ENCODE measurements at places on chromosomes 11 and 22.

- no peak for DNase-seq
These were observed 71.3 kb downstream of the TP53I11 start for GRCh38 chr11:44879432-44879831.

DNA sequence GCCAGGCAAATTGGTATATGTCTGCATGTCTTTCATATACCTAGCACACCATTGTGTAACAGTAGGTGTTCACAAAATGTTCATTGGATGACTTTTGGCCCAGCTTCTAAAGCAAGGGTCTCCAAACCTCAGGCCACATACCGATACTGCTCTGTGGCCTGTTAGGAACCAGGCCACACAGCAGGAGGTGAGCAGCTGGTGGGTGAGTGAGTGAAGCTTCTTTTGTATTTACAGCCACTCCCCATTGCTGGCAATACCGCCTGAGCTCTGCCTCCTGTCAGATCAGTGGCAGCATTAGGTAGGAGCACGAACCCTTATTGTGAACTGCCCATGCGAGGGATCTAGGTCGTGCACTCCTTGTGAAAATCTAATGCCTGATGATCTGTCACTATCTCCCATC is 836.6 kb downstream of the NTM start:
- no peak for DNase-seq

DNA sequence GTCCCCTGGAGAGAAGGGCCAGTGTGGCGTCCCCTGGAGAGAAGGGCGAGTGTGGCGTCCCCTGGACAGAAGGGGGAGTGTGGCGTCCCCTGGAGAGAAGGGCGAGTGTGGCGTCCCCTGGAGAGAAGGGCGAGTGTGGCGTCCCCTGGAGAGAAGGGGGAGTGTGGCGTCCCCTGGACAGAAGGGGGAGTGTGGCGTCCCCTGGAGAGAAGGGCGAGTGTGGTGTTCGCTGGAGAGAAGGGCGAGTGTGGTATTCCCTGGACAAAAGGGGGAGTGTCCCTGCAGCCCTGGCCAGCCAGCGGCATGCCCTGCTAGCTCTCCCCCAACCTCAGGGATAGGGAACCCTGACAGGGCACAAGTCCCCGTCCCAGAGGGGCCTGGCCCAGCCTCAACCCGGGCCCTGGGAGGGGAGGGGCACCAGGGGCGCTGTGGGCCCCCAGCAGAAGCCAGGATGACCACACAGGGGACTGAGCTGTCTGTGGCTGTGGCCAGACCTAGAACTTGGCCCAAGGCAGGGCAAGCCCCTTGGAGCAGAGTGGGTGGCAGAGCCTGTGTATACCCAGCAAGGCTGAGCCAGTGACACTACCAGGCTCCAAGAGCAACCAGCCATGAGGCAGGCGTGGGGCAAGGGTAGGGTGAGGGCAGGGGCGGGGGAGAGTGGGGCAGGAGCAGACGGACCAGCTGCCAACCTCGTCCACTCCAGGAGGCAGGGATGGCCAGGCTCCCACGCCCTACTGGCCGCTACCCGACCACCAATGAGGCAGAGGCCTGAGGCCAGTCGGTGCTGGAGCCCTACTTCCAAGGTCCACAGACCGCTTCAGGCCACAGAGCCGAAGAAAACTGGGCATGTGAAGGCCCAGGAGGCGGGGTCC is 4.2 kb downstream of the HRAS start:
- DNase-seq = no peak

- DNase-seq = no peak
These were observed 9.3 kb upstream of the PDGFB start for GRCh38 chr22:39254122-39254521.

DNA sequence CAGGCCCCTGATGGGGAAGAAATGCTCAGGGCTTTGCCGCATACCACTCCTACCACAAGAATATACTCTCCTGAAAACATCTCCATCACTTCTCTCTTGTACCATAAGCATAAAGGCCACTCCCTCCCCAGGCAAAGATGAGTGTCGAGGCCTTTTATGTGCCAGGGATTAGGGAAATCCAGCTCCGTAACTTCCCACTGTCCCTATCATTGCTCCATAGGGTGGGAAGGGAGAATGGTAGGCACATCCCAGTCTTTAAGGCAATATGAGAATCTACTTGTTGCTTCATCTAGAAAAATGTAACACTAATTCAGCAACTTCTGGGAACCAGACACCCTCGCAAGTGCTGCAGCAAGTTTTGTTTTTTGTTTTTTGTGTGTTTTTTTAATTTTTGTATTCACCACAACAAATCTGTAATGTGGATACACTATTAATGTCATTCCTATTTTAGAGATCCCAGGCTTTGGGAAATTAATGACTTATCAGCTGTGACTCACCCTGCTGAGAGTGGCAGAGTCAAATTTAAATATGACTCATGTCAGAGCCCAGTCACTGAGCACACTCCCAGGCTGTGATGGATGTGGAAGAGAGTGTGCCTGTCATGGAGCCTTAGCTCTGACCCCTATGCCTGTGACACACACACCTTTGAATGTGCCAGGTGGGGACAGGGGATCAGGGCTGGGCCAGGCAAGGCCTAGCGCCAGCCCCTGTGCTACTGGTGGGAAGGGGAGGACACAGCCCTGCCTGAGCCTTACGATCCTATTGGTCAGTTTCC is 23.4 kb downstream of the PANX1 start:
- DNase-seq = no peak

DNA sequence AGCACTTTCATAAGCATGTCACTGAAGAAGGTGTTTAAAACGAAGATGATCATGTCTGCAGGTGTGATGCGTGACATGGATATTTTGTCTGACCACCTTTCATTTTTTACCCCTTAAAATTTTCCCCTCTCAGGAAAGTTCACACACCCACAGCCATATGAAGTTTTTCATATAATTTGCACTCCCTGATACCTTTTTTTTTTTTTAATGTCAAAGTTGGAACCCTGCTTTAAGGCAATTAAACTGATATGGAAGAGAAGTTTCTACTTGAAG is 104.6 kb downstream of the ATXN10 start:
- no peak for DNase-seq

- no peak for DNase-seq
These were observed 1.2 kb upstream of the PDE3B start for GRCh38 chr11:14642453-14642852.

DNA sequence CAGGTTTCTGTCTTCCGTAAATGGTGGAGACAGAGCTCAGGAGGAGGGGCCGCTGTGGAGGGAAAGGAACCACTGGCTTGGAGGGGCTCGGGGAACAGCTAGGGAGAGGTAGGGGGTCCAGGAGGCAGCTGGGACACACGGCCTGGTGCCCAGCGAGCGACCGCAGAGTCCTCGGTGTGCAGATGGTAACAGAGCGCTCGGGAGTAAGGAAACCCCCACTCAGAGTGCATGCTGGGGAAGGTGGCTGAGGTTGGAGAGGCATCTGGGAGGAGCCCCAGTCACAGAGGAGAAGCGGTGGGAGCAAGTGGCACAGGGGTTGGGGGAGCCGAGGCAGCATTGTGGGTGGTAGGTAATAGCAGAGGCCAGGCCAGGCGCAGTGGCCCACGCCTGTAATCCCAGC is 10.8 kb upstream of the NCF4 start:
- no peak for DNase-seq

DNA sequence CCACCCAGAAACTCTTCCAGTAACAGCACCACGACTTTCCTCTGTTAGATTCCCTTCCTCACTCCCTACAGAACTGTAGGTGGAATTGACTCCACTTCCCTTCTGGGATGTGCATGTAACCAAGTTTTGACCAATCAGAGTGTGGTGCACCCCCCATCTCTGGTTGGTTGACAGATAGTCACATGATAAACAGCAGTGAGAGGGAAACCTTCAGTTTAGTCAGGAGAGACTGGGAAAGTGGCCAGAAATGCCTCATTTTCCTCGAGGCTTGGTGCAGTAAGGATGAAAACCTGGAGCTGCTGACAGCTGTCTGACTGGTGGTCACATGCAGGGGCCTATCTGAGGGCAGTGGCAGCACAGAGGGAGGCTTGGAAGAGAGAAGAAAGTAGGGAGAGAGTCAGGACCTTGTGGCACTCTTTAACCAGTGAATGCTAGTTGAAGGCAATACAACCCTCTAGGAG is 67.3 kb upstream of the GRK3 start:
- no peak for DNase-seq

- no peak for DNase-seq
These were observed 85.2 kb downstream of the CCDC34 start for GRCh38 chr11:27277843-27278242.

DNA sequence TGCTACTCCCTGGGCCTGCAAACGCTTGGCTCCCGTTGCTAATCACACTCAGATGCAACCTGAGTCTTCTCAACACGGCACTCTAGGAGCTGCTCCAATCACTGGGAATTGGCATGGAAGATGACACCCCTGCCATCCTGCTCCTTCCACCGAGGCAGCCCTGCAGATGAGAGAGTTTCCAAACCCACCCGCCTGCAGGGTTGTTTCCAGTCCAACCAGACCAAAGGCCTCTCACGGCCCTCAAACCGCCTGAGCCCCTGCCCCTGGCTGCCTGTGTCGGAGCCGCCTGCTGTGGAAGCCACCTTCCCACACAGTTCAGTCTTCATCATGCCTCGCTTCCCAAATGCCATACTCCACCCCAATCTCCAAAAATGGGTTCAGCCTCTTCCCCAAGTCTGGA is 36.8 kb upstream of the TP53I11 start:
- DNase-seq = no peak

- no peak for DNase-seq
These were observed 79.4 kb downstream of the EXT2 start for GRCh38 chr11:44174842-44175241.

- DNase-seq = no peak
These were observed 114.0 kb downstream of the ZNF280B start for GRCh38 chr22:22394591-22394990.

GRCh38 chr11:76526878-76527277 is 82.1 kb downstream of the EMSY start:
- DNase-seq = no peak

DNA sequence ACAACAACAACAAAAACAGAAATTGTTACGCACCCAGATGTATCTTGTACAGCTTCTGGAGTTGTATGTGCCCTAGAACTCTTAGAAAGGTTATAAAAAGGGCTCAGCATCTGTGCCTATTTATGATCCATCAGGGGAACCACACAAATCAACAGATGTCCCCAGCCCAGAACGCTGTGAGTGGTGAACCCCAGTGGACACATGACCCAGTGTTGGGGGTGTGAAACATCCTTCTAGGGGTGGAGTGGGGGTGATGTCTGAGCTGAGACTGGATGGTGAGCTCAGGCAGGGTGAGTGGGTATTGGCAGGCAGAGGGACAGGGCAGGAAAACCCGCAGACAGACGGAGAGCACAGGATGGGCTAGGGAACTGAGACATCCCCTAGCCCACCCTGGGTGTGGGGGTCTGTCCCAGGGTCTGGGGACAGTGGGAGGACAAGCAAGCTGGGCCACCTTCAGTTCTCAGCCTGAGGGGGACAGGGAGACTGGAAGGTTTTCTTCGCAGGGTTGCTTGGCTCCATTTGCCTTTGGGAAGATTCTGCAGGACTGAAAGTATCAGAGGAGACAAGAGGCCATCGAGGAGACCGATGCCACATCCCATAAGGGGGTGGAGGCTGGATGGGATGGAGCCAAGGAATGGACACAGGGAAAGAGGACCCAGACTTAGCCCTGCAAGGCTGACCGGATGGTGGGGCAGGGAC is 5.8 kb upstream of the EMID1 start:
- DNase-seq = no peak

GRCh38 chr11:10329935-10330334 is 25.1 kb downstream of the ADM start:
- DNase-seq = no peak

DNA sequence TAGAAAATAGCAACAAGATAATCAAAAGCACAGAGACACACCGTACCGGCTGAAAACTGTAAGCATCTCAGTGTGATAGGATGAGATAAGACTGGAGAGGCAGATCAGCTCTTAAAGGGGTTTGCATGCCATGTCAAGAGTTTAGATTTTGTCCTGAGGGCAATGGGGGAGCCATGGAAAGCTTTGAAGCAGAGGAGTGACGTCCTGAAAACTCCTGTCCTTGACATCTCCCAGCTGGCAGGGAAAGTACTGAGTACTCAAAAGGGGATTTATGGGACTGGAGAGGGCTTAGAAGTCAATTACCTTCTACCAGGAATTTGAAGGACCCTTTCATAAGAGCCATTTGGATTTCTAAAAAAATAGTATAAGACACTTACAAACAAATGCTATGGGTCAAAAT is 420.5 kb upstream of the NARS2 start:
- DNase-seq = no peak

GRCh38 chr11:860234-861104 is 17.8 kb downstream of the TSPAN4 start:
- no peak for DNase-seq

DNA sequence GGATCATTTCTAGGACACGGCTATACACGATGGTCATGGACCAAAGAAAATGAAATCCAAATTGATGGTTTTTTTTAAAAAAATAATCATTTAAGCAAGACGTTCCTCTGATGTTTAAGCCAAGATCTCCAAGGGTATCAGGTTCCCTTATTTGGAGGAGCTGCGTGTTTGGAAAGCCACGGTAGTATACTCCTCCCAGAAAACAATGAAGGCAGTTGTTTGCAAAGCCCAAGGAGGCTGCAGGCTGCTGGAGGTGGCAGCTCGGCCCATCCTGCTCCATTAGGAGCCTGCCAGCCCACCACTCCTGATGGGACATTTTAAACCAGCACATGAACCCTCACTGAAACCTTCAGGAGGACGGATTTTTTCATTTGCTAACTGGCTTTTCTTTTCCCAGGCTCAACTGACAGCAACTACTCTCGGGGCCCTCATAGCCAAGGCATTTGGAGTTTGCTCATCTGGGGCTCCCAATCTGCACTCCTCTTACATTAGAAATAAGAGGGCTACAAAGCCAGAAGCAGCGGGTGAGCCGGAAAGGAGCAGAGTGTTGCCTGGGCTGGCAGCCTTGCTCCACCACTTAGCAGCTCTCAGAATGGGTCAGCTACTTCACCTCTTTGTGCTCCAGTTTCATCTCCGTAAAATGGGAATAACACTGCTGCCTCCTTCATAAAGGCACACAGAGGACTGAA is 58.4 kb downstream of the ABTB2 start:
- DNase-seq = no peak

All from stimulated activated CD8-positive, alpha-beta memory T cell treated with anti-CD3 and anti-CD28 coated beads, Interleukin-15, amount 100 ng/mL, for 24 hours (primary cell).